Activated T-cell treated with anti-CD3 and anti-CD28 coated beads for 4 hours (primary cell): ENCODE measurements at places on chromosomes 1 and 21.

- no peak for DNase-seq
Observed at GRCh38 chr1:48756683-48757316, 19.9 kb downstream of the BEND5 start.

DNA sequence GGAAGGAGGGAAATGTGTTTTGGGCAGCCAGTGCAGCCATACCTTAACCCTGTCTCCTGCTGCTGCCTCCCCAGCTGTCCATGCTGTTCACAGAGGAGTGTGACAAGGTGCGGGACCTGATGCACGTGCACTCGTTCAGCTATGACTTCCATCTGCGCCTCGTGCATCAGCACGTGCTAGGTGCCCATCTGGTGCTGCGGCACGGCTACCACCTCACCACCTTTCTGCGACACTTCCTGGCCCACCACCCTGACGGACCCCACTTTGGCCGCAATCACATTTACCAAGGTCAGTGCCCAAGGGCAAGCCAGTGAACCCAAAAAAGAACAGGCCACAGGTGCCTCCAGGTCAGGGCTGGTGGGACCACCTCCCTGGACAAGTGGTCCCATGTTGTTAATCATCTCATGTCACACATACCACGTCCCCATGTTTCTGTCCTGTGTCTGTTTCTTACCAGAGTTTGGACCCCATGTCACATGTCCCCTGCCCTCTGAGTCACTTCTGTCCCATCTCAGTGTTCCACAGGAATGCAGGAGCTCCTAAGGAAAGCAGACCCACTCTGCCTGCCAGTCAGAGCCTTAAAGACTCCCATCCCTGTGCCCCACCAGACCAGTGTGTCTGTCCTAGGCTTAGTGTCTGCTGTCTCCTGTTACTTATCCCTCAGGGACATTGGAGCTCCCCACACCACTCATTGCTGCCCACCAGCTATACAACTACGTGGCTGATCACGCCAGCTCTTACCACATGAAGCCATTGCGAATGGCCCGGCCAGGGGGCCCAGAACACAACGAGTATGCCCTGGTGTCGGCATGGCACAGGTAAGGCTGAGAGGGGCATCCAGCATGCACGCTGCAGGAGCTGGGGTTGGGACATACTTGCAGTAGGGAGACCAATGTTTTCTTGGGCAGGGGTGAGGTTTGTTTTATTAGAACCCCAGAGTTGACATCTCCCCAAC is 6.6 kb downstream of the HYI start:
- no peak for DNase-seq

DNA sequence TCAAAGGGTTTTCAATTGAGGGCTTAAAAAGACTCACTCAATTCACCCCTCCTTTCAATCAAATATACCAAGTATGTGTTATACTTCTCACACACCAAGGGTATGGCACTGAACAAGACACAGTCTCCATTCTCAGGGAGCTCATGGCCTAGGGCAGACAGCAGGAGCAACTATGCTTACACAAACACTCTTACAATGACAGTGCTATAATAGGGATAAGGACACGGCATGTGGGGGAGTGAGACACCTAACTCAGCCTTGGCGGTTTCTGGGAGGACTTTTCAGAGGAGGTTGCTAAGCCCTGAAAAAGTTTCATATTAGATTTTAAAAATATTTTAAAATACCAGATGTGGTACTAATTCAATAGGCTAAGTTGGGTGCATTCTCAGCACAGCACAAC is 22.7 kb upstream of the SYT6 start:
- DNase-seq = no peak

GRCh38 chr1:157955857-157956256 is 37.6 kb upstream of the KIRREL1 start:
- DNase-seq = no peak

DNA sequence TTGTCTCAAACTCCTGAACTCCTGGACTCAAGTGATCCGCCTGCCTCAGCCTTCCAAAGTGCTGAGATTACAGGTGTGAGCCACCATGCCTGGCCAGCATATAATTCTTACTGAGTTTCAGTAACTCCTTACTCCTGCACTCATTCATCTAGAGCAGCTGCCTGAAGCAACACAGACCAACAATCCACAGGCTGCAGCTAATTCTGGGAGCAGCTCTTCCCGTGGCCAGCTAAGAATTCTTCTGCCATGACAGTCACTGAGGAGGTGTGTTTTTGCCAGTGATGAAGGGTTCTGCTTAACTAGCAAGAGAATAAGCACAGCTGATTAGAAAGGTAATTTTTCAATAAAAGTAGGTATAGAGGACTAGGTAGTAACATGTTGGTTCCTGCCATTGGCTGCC is 5.4 kb downstream of the VTCN1 start:
- DNase-seq = no peak

GRCh38 chr1:30610917-30611316 is 112.5 kb downstream of the MATN1 start:
- no peak for DNase-seq
